GM23248 (cell line): ENCODE measurements at places on chromosomes 6 and 20. TPM values are rescaled to one million over a fixed set of nuclear protein-coding genes. Genes with fewer than 3 reads are reported as not detected.

The SHLD1 gene
- 1.8 and 2.6 TPM in 2 replicates for total RNA-seq

The SMOC2 gene
- total RNA-seq: not detected in 2 replicates

The NRSN1 gene
- not detected in 2 replicates for total RNA-seq

The CPNE5 gene
- 0.63 TPM in 1 of 2 replicates, not detected in the other for total RNA-seq

The RSPO3 gene
- 0.13 and 1.4 TPM in 2 replicates for total RNA-seq

The MYH7B gene
- under 0.01 and 0.11 TPM in 2 replicates for total RNA-seq

The UNC5CL gene
- total RNA-seq: not detected in 2 replicates

The MDN1 gene
- total RNA-seq: 14.9 and 16.9 TPM in 2 replicates

The SRSF12 gene
- total RNA-seq: under 0.01 and 0.65 TPM in 2 replicates

The FAM83B gene
- total RNA-seq: not detected in 2 replicates

The E2F3 gene
- 4.1 and 4.8 TPM in 2 replicates for total RNA-seq

The TTBK1 gene
- not detected in 2 replicates for total RNA-seq

The LRRN4 gene
- total RNA-seq: not detected in 2 replicates

The ECT2L gene
- not detected in 2 replicates for total RNA-seq

The C6orf15 gene
- total RNA-seq: not detected in 2 replicates

The MROH8 gene
- total RNA-seq: 0.25 and 4.2 TPM in 2 replicates

The ZFP57 gene
- total RNA-seq: not detected in 2 replicates

The SAMD5 gene
- not detected in 2 replicates for total RNA-seq

The ZNF831 gene
- not detected in 2 replicates for total RNA-seq

The PDE7B gene
- 5.7 and 6.8 TPM in 2 replicates for total RNA-seq

The GRM1 gene
- not detected in 2 replicates for total RNA-seq

The WFDC5 gene
- not detected in 2 replicates for total RNA-seq

The CUL7 gene
- 50.1 and 54.1 TPM in 2 replicates for total RNA-seq

The GLP1R gene
- total RNA-seq: not detected in 2 replicates

The PSMB8 gene
- total RNA-seq: 21.6 and 27.2 TPM in 2 replicates

The TUBB2A gene
- total RNA-seq: 163 and 190 TPM in 2 replicates

The ABCC10 gene
- 18.2 and 21.3 TPM in 2 replicates for total RNA-seq

The SS18L1 gene
- total RNA-seq: 7.5 and 8.8 TPM in 2 replicates

The GRIK2 gene
- 0.38 and 7.1 TPM in 2 replicates for total RNA-seq

The FAM209B gene
- not detected in 2 replicates for total RNA-seq

The PERP gene
- 24.8 and 28.5 TPM in 2 replicates for total RNA-seq

The BMP2 gene
- 0.38 and 0.76 TPM in 2 replicates for total RNA-seq

The PRR18 gene
- total RNA-seq: not detected in 2 replicates

The PI16 gene
- total RNA-seq: 181 and 227 TPM in 2 replicates

The LAMA5 gene
- 4.5 and 13.9 TPM in 2 replicates for total RNA-seq

The SAMD10 gene
- total RNA-seq: 0.38 and 1.3 TPM in 2 replicates

The SH3BGRL2 gene
- 0.89 and 2.2 TPM in 2 replicates for total RNA-seq

The PLCB4 gene
- total RNA-seq: 9.5 and 10.5 TPM in 2 replicates

The LY6G5B gene
- 2.7 and 7.5 TPM in 2 replicates for total RNA-seq

The RIPPLY2 gene
- not detected in 2 replicates for total RNA-seq

The STX11 gene
- 1.1 and 2.8 TPM in 2 replicates for total RNA-seq

The GTSF1L gene
- total RNA-seq: not detected in 2 replicates
